Stimulated activated CD4-positive, alpha-beta T cell treated with anti-CD3 and anti-CD28 coated beads, Interleukin-4, amount 100 ng/mL, for 48 hours (primary cell): ENCODE measurements at places on chromosomes 7 and 10.

GRCh38 chr10:50417486-50417885 is 166.2 kb upstream of the ASAH2 start:
- no peak for DNase-seq

DNA sequence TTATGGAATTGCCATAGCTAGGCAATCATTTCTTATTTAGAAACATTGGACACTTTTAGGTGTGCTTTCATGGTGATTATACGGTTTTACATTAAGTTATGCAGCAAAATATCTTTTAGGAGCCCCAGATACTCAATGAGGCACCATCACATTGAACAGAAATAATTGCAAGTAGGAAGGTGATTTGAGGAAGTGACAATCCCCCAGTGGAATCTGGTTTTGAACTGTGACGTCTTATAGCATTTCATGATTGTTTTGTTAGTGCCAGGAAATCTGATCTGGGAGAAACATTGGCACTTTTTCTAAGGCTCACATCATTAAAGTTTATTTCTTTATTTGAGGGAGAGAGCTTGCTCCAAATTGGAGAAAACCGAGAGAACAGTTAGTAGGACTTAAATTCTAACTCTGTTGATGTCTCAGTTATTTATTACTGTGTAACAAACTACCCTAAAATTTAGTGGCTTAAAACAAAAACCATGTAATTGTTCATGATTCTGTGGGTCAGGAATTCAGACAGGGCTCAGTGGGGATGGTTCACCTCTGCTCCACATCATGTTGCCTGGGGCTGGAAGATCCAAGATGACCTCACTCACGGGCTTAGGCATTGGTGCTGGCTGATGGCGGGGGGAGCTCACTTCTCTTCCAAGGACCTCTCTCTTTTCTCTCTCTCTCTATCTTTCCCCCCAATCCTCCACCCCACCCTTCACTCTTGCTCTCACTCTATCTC is 78.2 kb upstream of the STEAP1B start:
- no peak for DNase-seq

- DNase-seq: no peak
These were observed 622.4 kb downstream of the NRG3 start for GRCh38 chr10:82497439-82497838.

DNA sequence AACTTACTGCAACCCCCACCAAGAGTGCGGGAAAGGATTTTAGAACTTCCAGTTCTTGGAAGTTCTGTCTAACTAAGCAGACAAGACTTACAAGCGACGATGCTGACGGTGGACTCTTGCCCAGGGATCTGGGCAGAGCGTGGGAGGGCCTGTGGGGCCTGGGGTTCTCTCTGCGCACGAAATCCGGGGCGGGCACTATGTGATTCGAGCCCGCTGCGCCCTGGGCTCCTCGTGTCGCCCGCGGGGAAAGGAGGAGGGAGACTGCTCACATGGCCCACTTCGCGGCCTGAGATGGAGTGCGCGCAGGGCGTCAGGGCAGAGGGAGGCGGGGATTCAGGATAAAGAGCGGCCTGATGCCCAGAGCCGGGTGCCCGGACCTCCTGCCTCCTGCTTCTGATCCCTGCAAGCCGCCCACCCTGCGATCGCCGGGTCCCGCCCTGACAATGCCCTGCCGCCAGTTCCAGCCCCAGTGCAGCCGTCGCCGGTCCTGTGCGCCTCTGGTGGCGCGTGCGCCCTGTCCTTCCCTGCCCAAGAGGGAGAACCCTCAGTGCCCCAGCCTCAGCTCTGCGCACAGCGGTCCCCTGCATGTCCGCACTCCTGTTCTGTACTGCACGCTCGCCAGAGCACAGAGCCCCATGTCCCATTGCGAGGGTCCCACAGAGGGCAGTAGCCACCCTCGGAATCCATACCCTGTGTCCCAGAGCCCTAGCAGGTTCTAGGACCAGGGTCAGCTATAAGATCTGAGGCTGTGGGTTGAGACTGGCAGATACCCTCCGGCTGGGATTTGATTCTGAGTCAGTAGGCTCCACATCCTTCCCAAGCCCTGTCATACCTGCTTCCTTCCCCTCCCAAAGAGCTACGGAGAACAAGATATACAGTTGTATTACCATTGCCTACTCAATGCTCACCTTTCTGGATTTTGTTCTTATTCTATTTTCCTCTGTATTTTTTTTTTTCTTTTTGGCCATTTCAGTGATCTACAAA is 99.4 kb upstream of the TMEM106B start:
- DNase-seq: peak; percentile 1

DNA sequence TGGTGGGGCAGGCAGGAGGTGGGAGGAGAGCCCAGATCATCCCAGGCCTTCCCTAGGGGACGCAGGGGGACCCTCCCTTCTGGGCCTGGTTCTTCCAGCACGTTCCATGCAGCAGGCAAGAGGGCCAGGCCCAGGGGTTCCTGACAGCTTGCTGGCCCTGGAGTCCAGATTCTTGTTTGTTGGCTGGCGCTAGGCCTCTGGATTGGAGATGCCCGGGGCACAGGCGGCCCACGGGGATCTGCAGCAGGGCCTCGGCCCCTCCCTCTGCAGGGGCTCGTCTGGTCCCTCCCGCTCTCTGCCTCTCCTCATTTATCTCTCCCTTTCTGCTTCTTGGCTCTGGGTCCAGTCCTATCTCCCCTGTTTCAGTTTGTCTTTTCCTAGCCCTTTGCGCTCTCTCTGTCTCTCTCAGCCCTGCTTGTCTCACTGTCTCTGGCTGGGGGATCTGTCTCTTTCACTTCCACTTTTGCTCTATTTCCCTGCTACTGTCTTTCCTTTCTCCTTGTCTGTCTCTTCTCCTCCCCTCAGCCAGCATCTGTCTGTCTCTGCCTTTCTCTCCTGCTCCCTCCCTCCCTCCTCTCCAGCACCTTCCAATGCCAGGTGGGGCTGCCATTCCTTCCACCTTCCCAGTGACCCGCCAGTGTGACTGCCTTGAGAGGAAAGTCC is 1.1 kb upstream of the AQP1 start:
- DNase-seq: no peak

DNA sequence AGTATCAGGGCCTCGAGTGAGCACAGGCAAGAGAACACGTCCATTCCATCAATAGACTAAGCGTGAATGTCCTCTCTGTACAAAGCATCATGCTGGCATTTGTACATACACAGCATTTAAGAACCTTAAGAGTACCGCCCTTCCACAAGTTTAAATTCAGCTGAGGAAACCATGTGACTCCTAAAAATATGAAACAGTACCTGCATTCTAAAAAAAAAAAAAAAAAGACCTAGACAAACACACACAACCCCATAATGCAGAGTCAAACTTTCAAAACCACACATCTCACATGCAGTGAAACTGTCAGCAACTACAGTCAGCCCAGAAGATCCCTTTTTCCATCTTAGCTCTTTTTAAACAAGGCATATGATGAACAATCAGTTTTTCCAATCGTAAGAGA is 124.3 kb downstream of the DIP2C start:
- no peak for DNase-seq

DNA sequence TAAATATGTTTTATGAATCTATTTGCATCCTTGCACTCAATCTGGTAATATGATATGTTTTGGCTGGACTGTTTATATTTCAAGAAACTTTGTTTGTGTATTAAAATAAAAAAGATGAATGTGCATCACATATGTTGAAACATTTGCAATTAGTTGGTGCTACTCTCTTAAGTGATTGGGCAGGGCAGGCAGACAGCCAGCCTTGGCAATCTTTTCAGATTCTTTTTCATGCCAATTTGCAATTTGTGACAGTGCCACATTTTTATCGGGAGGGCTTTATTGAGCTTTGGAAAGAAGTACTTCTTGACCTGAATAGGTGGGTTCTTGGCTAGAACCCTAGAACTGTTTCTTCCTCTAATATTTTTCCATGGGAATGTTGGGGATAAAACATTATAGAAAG is 152.2 kb downstream of the NXPH1 start:
- no peak for DNase-seq

DNA sequence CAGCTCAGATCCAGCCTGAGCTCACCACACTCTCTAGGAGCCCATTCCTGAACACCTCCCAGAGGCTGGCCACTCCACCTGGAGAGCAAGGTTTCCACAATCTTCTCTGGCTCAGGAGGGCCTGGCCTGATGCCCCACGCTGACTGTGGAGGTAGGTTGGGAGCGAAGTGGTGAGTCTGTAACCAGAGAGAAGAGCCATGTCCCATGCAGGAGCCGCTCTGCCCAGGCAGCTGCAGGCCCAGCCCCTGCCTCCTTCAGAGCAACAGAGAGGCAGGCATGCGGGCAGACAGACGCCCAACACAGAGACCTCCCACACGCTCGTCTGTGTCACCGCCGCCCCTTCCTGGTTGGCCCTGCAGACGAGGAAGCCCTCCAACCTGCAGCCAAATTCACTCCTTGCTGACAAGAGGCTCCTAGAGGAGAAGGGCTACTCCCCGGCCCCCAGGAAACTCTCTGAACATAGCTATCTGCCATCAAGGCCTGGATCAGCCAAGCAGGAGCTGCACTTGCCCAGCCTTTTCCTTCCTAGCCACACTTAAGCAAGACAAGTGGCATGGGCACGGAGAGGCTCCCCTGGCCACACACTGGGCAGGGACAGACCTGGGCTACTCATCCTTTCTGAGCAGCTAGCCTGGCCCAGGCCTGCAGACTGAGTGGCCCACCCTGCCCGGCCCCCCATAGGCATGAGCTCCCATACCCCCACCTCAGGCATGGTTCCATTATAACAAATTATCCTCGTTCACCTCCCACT is 101.9 kb downstream of the GRID1 start:
- DNase-seq: no peak

GRCh38 chr7:42236266-42236975 is 588 bp downstream of the GLI3 start:
- no peak for DNase-seq

DNA sequence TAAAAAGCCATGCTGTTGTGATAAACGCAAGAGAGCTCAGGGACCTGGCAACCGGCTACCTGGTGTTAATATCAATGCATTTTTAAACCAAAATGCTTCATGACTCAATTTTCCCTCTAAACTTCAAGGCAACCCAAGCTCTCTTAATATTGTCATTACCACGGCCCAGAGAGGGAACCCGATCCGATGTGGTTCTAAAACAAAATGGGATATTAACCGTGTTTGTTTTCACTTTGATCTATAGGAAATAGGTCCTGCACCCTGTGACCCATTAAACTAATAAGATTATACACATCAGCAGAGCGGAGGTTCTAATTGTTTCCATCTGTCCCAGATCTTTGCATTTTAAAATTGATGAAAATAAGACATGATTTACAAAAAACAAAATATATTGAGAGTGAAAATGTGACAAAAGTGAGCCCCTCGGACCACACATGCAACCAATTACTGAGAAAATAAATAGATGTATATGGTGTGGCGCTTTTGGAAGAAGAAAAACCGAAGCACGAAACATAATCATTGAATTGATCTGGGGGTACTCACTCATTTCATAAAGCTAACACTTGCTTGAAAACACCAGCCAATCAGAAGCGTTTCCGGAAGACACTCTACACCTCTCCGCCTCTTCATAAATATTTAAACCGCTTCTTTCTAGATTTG is 290.3 kb upstream of the NFE2L3 start:
- no peak for DNase-seq

- no peak for DNase-seq
These were observed 69.7 kb upstream of the TNS3 start for GRCh38 chr7:47651355-47652317.

DNA sequence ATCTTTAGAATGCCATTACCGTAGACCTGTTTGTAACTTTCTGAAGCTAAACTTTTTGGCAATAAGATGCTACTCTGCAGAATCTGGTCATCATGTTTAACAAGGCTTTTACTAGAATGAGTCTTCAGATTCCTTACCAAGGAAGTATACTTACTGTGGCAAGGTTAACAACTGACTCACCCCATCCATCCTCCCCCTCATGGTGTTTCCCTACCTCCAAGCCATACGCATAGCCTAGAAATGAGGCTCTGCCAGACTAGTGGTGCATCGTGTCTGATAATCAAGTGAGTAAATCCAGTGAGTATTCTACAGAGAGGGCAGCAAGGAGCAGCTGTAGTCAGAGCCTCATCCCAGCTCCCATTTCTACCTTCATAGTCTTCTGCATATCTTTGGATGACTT is 223.6 kb downstream of the IPMK start:
- DNase-seq: no peak

DNA sequence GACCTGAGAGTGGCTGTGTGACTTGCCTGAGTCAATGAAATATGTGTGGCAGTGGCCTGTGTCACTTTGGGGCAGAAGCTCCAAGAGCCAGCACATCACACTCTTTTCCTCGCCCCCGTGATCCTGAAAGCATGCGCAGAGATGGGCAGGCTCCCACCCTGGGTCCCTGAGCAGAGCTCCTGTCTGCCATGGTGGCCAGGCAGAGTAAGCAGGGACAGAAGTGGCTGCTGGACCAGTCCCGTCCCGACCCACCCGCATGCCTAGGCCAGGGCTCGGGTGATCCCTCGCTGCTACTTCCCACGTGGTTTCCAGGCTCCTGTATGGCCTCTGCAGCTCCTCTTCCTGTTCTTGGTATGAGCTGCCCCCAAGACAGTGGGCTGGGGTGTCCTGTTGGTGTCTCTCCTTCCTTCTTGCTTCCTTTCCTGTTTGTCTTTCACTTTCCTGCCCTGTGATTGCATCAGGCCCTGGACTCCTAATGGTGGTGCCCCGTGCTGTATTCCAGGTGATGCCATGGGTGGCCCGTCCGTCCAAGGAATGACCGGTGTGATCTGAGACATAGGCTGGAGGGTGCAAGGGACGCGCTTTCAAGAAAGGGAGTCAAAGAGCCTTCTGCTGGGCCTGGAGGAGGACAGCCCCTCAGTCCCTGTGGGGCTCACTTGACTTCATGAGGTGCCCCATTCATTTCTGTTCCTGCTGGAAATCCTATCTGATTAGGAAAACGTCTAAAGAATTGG is 71.4 kb upstream of the SHH start:
- no peak for DNase-seq
